LHCN-M2 (cell line): ENCODE measurements at places on chromosomes 4 and X.

DNA sequence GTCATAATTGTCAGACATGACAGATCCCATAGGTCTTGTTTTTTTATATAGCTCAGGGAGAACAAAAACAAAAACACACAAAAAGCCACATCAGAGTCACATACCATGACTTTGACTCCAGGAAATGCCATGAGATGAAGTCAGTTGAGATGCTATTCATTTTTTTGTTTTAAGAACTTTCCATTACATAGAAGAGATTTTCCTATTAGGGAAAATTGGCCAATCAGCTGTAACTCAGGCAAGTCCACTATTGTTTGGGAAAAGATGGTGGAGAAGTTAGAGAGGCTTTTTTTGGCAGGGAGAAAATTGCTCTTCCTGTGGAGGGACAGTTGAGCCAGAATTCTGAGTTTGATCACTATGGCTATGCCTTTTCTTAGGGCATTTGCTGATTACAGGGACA is 72.6 kb downstream of the SMARCA5 start:
- no peak for DNase-seq

GRCh38 chr4:92679149-92679548 is 375.4 kb downstream of the GRID2 start:
- no peak for DNase-seq

- no peak for DNase-seq
Observed at GRCh38 chrX:1778817-1779216, 164.0 kb downstream of the ASMT start.

DNA sequence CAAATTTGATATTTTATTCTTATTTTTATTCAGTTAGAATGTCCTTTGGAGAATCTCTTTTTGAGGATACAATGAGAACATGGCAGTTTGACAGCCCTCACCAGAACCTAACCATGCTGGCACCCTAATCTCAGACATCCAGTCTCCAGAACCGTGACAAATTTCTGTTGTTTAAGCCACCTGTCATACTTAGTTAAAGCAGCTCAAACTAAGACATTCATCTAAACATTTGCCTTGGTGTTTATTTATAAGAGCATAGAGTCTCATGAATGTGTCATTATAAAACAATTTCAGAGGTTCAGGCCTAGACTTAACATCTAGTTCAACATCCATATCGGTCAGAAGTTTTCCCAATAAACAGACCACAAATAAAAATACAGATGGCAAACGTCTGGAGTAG is 125.1 kb upstream of the FUNDC1 start:
- no peak for DNase-seq

DNA sequence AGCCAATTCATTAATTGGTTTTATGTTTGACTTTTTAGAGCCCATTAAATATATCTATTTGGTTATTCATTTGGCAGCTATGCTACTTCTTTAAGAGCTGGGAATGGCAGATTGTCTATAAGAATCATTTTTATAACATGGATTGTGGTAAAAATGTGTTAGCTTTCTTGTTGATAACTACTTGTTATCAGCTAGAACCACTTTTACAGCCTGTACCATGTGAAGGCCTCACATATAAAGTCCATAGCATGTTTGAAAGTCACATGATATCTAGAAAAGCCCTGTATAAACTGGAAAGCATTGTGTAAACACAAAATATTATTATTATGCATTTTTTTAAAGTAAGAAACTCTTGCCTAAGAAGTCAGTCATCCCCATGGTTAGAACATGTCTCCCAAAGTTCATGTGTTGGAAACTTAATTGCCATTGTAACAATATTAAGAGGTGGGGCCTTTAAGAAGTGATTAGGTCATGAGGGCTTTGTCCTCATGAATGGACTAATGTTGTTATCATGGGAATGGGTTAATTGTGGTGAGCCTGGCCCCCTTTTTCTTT is 110.9 kb upstream of the BMP2K start:
- DNase-seq, result no peak

GRCh38 chr4:73344106-73344505 is 60.0 kb upstream of the ALB start:
- DNase-seq, result no peak

GRCh38 chrX:97797076-97797475 is 913.4 kb downstream of the RPA4 start:
- DNase-seq, result no peak

GRCh38 chr4:110216129-110216528 is 17.7 kb upstream of the ELOVL6 start:
- peak; percentile 8 for DNase-seq

DNA sequence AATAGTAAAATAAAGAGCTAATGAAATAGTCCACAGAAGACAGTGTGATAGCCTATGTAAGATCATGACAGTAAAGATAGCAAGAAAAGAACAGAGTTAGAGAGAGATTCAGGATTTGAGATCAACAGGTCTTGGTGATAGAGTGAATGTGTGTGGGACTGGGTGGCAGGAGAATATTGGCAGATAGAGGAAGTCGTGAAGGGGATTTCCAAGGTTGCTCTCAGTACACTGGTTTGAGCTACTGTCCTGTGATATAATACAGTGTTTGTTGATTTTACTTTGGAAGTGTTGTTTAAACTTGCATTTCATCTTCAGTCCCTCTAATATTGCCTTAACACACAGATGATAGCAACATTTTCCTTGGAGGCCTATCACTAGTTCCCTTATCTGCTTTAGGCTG is 44.1 kb downstream of the DTHD1 start:
- no peak for DNase-seq

DNA sequence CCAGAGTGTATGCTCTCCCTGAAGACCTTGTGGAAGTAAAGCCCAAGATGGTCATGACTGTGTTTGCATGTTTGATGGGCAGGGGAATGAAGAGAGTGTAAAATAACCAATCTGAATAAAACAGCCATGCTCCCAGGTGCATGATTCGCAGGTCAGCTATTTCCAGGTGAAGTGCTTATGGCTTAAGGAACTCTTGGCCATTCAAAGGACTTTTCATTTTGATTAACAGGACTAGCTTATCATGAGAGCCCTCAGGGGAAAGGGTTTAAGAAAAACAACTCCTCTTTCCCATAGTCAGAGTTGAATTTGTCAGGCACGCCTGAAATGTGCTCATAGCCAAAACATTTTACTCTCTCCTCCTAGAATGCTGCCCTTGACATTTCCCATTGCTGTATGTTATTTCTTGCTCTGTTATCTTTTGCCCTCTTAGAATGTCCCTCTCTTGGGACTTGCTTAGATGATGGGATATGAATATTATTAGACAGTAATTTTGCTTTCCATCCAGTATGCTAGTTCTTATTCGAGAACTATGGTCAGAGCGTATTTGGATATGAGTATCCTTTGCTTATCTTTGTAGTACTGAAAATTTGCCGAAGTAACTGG is 88.6 kb downstream of the PLS3 start:
- no peak for DNase-seq

- DNase-seq, result no peak
Observed at GRCh38 chrX:149571770-149572169, 15.5 kb downstream of the MAGEA9B start.

GRCh38 chrX:149641835-149642234 is 10.2 kb upstream of the TMEM185A start:
- no peak for DNase-seq

- no peak for DNase-seq
Observed at GRCh38 chrX:33161829-33162228, 49.5 kb downstream of the DMD start.

DNA sequence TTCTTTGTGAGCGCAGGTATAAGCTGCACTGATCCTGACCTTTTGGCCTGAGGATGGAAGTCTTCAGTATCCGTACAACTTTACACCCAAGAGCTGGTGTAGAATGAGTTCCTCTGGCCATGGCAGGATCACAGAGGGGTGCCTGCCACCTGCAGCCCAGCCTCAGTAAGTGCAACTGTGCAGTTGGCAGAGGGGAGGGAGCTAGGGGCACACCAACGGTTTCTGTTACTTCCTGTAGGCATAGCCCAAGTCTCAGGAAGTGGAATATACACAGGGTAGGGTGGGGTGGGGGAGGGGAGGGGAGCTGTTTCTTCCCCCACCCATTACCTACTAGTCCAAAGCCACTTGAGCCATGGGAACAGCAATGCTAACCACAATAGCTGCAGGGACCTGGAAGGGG is 85.4 kb upstream of the GBA3 start:
- DNase-seq, result peak; percentile 58

- no peak for DNase-seq
Observed at GRCh38 chr4:8077181-8078108, 81.2 kb downstream of the ABLIM2 start.

DNA sequence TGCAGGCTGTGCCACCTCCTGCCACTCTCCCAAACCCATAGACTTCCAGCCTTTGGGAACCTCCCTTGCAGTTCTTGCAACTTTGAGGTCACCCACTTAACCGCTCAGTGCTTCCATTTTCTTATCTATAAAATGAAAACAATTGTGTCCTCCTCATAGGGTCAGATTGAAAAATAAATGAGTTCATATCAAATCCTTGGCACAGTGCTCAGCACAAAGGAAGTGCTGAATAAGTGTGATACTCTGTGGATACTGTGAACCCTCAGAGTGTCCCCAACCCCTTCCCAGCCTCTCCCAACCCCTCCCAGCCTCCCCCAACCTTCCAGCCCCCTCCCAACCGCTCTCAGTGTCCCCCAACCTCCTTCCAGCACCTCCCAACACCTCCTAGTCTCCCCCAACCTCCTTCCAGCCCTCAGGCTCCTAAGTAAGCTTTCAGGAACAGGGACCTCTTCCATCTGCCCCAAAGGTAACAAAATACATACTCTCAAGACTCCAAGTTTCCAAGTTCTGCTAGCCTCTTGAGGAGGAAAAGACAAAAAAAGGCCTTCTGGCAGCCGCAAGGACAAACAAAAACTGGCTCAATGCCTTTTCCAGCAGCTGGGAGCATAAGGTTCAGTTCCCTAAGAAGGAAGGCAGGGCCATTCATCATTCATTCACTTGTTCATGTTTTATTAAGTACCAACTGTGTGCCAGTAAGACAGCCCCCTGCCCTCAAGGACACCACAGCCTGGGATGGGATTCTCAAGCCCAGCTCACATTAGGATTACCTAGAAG is 46.1 kb upstream of the LGI2 start:
- no peak for DNase-seq

DNA sequence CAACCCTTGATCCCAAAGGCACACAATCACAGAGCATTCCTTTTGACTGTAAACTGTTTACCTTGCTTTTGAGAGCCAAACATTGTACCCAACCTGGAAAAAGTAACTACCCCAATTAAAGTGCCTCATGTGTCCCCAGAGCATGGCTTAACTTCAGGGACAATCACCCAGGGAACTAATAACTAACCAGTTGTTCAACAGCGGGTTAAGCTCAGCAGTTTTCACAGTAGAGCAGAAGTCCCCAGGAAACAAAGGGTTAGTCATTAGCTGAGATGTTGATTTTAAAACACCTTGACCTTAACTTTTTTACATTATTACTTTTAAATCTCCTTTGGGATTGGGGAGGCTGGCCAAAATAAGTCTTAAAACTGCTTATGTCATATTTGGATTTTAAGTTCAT is 94.8 kb downstream of the RELL1 start:
- no peak for DNase-seq

DNA sequence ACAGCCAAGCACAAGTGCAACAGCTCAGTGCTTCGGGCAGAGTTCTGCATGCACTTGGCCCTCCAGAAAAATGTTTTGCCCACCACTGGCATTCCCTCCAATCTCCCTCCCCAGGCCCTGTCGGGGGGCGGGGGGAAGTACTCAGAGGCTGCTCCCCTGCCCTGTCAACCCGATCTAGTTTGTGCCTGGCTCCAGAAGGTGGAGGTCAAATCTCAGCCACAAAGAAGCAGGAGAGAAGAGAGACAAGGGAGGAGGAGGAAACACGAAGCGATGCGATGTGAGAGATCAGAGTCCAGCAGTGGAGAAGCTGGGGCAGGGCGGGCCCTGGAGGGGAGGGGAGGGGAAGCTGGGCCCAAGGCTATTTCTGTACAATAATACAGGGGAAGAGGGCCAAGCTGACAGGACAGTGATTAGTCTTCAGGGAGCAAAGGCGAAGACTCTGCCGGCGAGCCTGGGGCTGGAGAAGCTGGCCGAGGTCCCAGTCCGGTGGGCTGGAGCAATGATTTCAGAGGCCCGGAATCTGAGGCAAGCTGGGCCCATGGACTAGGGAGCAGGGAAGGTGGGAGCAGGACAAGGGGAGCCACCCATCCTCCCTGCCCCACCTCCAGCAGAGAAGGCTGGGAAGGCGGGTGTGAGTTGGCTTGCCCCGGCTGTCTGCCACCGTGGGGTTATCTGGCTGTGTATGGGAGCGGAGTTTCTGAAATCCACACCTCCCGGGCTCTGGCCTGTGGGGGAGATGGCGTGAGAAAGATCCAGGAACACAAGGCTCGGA is 167.1 kb downstream of the EFNB1 start:
- DNase-seq, result no peak

- DNase-seq, result peak; percentile 32
Observed at GRCh38 chr4:110245577-110245976, 47.2 kb upstream of the ELOVL6 start.

DNA sequence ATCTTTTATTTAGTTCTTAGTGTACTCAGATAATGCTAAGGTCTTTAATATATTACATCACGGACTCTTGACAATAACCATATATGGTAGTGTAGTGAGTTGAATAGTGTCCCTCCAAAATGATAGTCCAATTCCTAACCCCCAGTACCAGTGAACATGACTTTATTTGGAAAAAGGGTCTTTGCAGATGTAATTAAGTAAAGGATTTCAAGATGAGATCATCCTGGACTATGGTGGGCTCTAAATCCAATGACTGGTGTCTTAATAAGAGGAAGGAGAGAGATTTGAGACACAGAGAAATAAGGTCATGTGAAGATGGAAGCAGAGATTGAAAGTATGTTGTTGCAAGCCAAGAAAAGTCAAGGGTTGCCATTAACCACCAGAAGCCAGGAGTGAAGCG is 236.5 kb upstream of the DIPK2B start:
- DNase-seq, result no peak

DNA sequence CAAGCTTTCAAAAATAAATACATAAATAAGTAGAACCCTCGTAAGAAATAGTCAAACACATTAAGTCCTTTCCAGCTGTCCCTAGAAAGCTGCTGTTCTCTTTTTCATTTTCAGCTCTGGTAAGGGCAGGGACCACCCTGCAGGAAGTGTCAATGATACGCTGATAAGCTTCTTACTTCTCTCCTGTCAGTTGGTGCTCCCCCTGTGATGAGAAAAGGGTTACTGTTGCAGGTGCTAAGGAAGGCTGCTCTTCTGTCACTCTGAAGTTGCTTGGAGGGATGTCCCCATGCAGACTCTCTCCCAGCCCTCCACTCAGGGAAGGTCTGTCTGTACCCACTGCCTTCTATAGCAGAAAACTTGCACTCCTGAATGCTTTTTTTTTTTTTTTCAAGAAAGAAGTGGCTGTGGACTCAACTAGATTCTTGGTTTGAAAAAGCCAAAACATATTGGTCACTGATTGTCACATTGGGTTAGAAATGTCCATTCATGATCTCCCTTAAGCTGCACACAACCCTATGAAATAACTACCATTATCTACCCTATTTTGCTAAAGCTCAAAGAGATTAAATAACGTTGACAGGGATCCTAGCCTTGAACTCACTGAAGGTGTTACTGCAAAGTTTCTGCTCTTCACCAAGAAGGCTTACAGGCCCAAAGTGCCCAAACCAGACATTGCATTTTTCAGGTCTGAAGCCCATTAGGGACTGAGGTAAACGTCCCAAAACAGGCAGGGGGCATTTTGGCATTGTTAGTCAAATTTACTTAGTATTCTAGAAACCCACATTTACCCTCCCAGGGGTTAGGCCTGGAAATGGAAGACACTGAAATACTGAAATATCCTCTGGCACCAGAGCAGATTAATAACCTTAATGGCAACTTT is 1.2 kb downstream of the CXCL3 start:
- no peak for DNase-seq

- no peak for DNase-seq
Observed at GRCh38 chr4:22130741-22131140, 182.2 kb upstream of the KCNIP4 start.
